ENCODE measurements at places on chromosomes 1 and 21.

GRCh38 chr1:228066891-228067654, 15.4 kb upstream of the ARF1 start:
- no peak for DNase-seq

- no peak for DNase-seq
These were observed 588 bp downstream of the FLVCR1 start for GRCh38 chr1:212858461-212859265.

- no peak for DNase-seq
These were observed 30.9 kb downstream of the RCAN1 start for GRCh38 chr21:34583926-34584563.

DNA sequence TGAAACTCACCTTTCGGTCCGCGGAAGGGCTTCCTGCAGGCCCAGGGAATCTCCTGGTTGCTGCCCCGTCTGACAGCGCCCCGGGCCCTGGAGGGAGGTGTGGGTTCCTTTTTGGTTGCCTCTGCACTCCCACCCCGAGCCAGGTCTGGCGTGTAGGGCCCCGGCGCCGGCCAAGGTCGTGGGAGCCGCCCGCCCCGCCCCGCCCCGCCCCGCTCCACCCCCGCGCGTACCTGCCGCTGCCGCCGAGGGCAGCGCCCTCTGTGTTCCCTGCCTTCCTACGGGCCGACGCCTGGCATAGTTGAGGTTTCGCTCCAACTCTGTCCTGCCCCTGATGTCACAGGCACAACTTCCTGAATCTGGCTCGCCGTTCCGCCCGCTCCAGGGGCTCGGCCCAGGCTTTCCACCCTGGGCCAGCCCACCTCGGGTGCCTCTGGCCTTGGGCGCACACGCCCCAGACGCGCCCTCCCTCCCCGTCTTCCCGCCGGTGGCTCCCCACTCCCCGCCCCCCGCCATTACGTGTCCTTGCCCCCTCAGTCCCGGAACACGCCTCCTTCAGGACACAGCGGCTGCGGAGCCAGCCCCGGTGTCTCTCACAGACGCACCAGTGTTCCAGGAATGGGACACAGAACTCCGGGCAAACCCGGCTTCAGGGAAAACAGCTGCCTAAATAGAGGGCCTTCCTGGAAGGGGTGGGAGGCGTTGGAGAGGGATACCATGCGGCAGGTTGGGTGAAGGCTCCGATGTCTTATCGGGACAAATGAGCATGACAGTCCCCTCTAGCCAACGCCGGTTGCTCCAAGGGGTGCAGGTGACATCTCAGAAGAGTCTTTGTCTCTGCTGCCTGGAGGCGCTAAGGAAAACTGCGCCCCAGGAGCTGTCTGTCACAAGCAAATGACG, at the start of gene KIAA0040:
TSS of gene KIAA0040 (minus strand) at position 147 of the 897 bp plus-strand sequence. CDS start 31,763 bp downstream, outside the sequence.
- DNase-seq = no peak

GRCh38 chr1:201261771-201262547, 21.3 kb upstream of the PKP1 start:
- DNase-seq = no peak

DNA sequence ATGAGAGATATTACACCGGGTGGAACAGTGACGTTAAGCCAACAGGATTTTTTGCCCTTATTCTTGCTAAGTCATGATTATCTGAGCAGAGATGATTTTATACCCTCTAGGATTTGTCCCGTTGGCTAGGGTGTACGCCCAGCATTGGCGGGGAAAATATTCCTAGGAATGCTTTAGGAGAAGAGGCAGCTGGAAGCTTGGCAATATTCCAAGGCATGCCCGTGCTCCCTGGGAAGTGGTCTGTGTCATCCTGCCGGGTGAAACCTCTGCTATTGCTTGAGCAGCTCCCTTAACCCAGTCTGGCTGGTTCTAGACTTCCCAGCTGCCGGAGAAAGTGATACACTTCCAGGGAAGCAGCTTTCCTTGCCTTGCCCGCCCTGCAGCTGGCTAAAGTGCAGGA, 16.2 kb downstream of the CHRNB2 start:
- no peak for DNase-seq

- DNase-seq = no peak
These were observed 236.4 kb downstream of the NUF2 start for GRCh38 chr1:163558162-163558561.
